CD4-positive, alpha-beta T cell (primary cell): ENCODE measurements at places on chromosomes 3 and 15.

GRCh38 chr3:17765819-17766472 is 23.5 kb upstream of the TBC1D5 start:
- DNase-seq, result no peak

DNA sequence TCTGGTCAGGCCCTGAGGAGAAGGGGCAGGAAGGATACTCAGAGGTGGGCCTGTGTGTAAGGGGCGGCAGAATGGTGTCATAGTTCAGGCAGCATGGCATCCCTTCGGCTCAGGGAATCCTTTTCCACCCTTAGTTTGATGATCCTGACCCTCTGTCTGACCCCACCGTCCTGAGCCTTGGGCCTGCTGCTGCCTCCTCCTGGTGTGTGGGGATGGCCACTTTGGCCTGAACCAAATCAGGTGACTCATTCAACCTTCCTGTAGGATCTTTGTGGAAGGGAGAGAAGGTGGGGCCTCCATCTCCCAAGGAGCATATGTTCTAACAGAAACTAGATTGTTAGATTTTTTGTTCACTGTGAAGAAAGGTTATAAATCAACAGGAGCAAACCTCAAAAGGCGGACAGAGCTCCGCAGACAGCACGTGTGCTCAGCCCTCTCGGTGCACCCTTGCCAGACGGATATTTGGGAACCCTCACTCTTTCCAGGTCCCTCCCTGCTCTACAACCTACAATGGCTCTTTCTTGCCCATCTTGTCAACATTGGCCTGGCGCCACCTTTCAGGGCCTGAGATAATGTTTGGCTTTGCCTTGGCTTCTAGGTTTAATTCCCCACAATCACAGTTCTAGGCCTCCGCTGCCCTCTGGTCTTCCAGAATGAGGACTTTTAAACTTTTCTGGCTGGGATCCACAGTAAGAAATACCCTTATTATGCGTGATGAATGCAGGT is 21.7 kb downstream of the THSD4 start:
- no peak for DNase-seq

DNA sequence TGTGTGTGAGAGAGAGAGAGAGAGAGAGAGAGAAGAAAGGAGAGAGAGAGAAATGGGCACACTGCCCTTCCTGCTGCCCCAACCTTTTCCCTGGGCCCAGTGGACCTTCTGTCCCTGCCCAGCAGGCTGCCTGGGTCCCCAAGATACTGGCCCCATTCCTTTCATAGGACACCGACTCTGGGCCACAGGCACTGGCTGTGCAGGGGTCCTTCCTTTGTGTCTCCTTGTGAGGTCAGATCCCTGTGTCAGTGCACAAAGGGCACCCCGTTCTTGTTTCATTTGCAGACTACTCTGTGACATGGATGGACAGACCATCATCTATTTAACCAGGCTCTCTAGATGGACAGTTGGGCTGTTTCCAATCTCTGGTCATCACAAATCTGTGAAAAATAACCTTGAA is 21.3 kb upstream of the KLF13 start:
- no peak for DNase-seq

GRCh38 chr15:66964791-66965190 is 100.6 kb upstream of the SMAD3 start:
- no peak for DNase-seq

- no peak for DNase-seq
These were observed 36.8 kb upstream of the TRH start for GRCh38 chr3:129937717-129938116.

GRCh38 chr3:146503461-146504202 is 34.3 kb upstream of the PLSCR2 start:
- no peak for DNase-seq

GRCh38 chr15:89123181-89123525 is 34.9 kb downstream of the ABHD2 start:
- DNase-seq, result no peak

DNA sequence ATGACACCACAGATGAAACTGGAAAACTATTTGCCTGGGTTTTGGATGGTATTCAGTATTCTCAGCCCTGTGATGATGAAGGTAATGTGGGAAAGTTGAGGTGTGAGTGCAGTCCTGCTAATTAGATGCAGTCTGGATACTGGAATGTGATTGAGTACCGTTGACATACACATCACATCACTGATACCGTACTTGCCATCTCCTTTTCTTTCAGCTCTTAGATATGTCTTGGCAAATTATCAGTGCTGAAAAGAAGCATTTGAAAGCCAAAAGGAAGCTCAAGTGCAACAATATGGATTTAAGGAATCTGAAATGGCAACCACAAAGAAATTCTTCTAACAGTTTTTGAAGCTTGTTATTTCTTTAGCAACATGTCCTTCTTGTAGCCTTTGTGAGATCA is 381.4 kb upstream of the TGFBR2 start:
- no peak for DNase-seq

DNA sequence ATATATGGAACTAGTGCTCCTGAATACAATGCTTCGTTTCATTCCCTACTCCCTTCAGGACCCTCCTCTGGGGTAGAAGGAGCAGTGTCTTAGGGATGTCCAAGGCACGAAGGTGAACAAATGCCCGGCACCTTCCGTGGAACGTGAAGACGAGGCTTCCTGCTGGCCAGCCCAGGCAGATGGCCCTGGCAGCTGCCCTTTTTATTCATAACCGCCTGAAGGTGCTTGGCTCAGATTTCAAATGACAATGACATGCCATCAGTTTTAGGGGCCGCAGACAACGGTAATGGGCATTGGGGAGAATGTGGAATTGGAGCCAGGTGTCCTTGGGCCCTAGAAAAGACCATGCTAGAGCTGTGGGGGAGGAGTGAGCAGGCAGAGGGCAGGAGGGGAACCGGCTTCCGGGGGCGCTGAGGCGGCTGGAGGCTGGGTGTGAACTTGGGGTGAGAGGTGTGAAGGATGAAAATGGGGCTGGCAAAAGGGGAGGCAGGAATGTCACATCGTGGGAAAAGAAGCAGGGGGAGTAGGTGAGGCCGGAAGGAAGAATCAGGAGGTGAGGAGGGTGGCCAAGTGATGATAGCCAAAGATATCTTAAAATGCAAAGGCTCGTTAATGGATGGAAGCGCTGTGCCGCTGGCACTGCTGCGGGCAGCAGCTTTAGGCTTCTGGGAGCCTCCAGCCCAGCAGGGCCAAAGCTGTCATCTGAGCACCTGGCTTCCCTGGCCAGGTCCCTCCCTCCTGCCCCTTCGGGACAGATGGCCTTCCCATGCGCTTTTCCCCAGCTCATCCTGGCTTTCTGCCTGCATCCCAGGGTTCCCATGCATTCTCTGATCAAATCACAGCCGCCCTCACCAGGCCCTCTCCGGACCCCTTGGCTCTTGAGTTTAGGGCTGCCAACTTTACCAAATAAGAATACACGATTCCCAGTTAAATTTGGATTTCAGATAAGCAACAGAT is 93.7 kb downstream of the TMEM266 start:
- no peak for DNase-seq

DNA sequence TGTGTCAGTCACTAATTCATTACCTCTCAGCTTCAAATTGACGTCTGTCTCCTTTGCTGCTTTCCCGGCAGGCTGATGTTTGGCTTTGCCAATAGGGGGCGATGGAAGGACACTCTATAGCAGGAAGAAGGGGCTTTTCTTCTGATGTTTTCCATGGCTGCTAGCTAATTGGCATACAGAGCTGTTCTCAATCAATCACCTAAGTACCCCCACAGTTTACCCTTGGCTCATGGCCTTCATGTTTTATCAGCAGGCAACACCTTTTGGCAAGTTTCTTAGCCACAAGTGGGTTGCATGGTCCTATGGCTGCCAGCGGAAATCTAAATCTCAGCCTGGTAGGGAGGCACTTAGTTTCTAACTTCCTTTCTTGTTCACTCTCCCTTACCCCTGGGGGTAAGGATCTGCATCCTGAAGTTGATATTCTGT is 45.0 kb downstream of the ESYT3 start:
- no peak for DNase-seq

DNA sequence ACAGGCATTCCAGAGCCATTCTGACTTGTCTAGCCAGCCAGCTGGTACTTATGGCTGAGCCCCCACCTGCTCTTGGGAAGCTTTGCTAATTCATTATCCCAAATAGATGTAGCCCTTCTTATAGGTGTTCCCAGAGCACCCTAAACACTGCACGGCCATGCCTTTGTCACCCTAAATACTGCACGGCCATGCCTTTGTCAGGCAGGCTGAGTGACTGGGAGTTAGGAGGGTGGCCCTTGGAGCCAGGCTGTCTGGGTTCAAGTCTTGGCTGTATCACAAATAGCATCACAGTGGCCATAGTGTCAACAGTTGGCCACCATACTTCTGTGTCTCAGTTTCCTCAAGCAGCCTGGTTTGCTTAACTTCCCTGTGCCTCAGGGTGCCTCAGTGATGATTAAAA is 292.3 kb downstream of the ADAMTS17 start:
- DNase-seq, result no peak

- DNase-seq, result no peak
These were observed 15.4 kb upstream of the PRKAR2A start for GRCh38 chr3:48863122-48863521.

DNA sequence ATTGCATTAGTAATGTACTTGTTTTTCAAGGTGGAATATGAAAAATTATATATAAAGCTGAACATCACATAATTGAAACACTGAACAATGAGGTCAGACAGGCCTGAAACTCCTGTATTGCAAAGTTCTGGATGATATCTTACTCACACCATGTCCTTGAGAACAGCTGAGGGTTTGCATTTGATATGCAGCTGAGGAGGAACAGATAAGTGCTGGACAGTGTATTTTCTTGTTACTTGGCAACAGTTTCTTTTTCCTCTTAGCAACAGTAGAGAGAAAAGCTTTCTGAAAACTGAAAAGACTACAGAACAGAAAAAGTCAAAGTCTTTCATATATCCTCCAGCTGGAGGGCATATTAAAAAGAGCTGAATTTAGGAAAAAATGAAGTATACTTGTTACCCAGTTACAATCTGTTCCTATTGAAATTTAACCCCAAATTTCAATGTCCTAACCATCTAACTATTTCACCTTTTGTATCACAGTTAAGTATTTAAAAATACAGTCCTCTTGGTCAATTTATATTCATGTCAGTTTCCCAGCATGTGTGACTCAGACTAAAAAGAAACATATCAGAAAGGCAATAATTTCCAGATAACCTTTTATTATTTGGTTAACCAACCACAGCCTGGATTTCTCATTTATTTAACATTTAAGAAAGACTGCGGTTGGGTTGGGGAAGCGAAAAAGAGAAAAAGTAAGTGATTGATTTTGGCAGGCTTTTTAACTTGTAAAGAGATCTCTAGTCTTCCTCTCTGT is 733.0 kb upstream of the DPPA4 start:
- no peak for DNase-seq

DNA sequence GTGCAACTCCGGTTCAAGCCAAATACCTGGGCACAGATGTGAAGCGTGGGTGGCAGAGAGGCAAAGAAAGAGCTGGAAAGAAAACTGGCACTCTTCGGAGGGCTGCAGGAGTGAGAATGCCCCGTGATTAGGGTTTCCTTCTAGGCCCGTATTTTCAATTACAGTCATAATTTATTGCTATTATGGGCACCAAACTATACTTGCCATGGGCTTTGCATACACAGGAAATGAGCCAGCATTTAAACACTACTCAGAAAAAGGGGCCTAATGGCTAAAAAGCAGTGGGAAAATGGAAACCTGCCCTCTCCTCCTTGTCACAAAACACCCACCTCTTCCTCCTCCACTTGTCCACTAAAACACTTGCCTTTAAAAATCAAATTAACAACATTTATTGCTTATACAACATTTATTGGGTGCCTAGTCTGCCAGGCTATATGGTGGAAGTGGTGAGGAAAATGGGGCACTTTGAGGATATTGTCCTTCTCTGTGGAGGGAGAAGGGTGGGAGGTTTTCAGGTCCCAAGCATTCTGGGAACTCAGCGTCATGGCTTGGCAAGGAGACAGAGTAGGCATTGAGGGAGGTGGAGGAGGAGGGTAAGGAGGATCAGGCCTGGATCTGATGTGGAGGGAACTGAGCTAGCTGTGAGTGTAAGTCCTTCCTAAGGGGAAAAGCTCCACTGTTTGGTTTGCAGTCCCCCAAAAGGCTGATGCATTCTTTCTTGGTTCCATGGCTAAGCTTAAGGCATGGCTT is 160.9 kb downstream of the SLCO3A1 start:
- DNase-seq, result no peak
